ENCODE measurements at places on chromosomes 11 and 22.

DNA sequence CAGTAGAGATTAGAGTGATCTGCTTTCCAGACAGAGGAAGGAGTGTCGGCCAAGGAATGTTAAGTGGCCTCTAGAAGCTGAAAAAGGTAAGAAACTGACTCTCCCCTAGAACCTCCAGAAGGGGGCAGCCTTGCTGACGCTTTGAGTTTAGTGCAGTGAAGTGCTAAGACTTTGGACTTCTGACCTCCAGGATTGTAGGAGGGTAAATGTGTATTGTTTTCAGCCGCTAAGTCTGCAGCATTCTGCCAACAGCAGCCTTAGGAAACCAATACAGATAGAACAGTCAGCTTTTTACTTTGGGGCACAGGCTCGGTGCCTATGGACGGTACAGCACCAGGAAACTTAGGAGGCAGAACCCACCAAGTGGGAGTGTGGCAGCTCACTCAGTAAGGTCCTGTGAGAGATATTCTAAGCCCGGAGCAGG is 3.6 kb upstream of the TBC1D22A start:
- DNase-seq = peak; percentile 14

GRCh38 chr11:15346907-15347306 is 232.2 kb downstream of the INSC start:
- no peak for DNase-seq

GRCh38 chr11:121741761-121742361 is 289.1 kb upstream of the SORL1-AS1 start:
- DNase-seq = peak; percentile 77

DNA sequence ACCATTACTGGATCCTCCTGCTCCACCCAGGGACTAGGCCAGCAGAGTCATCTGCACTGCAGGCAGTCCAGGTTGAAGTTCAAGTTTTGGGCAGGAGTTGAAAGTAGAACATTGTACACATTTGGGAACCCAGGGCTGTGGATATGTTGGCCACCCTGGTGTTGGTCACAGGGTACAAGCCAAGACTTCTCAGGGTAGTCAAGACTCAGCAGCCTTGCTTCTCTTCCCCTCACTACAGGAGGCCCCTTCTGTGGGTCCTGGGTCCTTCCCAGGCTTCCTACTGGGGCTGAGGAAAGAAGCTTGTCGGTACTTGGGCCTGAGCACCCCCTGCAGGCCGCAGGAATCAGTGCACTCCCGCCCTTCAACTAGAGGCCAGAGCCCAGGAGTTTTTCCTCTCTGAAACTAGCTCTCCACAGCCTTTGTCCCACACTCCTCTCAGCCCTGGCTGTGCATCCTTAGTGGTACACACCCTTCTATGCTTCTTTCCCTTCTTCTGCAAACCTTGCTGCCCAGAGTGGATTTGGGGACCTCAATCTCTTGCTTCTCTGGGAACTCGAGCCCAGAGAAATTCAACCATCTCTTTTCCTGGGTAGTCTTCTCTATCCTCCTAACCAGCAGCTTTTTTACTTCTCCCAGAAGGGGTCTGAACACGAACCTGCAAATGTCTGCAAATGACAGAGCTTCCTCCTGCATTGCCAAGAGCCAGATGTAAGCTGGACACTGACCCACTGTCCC is 2.6 kb upstream of the HPX start:
- DNase-seq = peak; percentile 47

DNA sequence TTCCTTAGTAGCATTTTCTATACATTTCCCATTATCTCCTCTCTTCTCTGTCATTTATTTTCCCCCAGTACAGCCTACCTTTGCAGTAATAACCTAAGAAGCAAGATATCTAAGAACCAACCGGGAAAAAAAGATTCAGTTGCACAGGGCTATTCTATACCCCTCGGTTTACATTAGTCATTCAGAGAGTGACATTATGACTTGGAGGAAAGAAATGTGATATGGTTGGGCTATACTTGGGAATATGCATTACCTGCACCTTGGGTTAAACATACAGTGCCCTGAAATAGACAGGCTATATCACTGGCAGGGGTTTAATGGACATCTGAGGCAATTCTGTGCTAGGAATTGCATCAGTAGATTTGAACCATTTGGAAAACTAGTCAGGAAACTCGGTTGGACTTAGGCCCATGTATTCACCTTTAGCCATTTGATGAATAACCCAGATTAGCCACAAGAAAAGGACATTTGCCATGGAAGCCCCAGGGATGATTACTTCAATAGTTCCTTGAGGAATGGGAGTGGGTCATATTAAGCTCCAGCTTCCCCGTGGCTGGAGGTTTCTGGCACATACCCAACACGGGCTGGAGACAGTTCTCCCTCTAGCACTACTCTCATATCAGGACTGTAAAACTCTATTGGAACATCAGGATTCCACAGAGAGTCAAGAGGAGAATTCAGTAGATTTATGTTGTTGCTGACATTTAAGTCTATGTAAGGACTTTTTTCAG is 973.2 kb downstream of the NTM start:
- DNase-seq = no peak

GRCh38 chr11:65274735-65275682 is 13.2 kb downstream of the POLA2 start:
- DNase-seq = peak; percentile 68

- no peak for DNase-seq
Observed at GRCh38 chr22:47782328-47783075, 1020.1 kb downstream of the TBC1D22A start.

GRCh38 chr11:2315395-2316168 is 13.8 kb downstream of the TSPAN32 start:
- DNase-seq = no peak

DNA sequence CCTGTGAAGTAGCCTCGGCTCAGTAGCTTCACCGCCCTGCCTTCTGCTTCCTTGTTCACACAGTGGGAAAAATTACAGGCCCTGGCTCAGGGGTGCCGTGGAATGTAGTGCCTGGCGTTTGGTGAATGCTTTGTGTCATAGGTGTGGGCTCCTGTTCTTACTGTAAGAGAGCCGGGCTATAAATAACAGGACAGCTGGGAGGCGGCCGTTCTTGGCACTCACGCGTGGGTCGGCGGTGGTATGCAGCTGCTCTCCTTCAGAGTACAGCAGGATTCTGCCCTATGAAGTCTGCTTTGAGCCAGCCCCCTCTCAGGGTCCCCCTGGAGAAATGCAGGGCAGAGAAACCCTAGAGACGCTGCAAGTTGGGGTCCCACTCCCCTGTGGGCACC is 84.2 kb downstream of the CTTN start:
- DNase-seq = no peak

DNA sequence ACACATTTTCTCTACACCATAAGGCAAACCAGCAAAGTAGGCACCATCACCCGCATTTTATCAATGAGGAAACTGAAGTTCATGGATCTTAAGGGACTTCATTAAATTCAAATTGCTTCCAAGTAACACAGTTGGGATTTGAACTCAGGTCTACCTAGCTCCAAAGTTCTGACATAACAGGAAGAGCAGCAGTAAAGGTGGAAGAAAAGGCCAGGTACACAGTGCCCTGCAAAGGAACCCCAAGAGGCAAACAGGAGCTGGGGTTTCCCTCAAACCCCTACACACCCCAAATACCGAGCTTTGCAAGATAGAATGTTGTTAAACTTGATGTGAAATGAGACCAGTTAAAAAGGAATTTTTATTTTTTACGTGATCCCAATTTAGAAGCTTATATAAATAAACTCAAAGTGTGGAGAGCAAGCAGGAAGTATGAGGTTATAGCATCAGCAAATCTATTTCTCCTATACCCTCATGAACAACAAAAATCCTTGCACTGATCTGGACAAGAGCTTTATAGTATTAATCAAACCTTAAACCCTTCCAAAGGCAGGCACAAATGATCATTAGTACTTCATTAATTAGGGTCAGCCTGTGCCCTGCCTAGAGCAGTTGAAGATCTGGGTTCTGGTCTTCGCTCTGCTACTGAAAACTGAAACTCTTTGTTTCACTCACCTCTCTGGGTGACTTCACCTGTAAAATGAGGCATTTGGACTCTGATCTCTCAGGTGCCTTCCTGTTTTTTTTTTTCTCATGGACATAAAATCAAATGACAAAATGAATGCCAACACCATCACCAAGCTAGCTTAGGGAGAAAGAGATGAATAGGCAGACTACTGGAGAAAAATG is 36.5 kb downstream of the SYTL2 start:
- DNase-seq = no peak

GRCh38 chr22:42855721-42856120 is 1.4 kb downstream of the ARFGAP3 start:
- no peak for DNase-seq

- no peak for DNase-seq
Observed at GRCh38 chr11:27239305-27239942, 123.6 kb downstream of the CCDC34 start.

Data from hippocampal formation (tissue), 2 donors.